Inflammatory macrophage (primary cell): ENCODE measurements at places on chromosomes 1 and 21.
A peak's percentile ranks its signal among the peaks of the same experiment; 100 is the strongest.

DNA sequence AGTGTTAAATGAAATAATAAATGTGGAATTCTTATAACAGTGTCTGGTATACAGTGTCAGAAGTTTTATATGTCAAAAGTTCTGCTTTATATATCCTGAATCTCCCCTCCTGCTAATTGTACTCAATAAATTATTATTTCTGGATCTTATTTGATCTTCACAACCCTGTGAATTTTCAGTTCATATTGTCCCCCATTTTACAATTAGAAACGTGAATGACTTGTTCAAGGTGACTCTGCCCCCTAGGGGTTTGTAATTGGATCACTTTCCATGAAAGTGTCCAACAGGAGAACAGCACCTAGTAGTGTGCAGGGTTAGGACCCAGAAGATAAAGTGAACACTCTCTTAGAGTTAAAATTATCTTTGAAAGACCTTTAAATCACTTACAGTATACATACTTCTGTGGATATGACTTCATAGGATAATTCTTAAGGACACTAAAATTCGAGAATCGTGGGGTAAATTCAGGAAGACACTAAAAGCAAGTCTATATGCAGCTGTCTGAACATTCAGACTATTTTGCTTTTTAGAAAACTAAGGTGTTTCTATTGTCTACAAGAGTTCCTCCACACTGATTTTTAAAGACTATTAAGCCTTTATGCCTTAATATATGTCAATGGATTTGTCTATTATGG, 4.5 kb upstream of the DDR2 start:
- peak; percentile 8 for DNase-seq

GRCh38 chr1:196142111-196142640, 466.1 kb downstream of the KCNT2 start:
- DNase-seq = no peak

- peak; percentile 61 for DNase-seq
Observed at GRCh38 chr1:207049974-207050391, 1.0 kb downstream of the YOD1 start.

DNA sequence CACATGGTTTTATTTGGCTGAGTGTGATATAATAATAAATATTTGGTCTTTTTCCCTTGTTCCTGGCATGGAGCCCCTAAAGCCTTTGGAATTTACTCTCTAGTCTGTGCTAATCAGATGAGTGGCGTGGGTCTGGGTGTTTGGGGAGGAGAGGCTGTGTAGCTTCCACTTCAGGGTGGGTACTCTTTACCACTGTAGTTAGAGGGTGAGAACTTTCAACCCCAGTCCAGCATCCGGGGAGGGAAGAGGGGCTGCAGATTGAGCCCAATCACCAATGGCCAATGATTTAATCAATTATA, 20.0 kb downstream of the USP25 start:
- no peak for DNase-seq

- no peak for DNase-seq
Observed at GRCh38 chr1:27026621-27027574, 14.2 kb upstream of the TENT5B start.

DNA sequence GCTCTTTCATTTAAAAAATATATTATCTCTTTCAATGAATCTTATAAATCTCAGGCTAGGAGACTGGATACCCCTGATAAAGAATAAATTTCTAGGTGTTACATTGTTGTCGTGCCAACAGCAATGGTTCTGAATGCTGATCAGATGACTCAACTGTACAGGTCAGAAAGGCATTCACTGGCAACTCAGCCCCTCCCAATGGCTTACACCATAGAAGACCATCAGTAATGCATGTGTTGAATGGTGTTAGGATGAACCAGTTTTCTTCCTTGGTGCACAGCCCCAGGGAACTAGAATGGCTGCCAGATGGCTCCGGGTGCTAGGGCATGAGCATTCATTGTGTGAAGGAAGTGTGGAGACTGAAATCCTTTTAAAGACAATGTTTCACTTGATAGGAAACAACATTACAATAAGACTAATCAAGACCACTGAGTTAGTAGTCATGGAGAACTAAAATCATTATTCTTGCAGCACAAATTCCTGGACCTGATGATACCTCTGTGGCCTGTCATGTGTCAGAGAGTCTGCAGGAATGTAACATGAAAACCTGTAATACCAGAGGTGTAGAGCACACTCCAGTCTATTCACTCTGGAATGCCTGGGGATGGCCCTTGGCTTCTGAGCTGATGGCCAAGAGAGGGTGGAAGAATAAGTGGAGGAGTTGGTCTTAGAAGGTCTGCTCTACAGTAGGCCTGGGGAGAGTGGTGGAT, 187.7 kb upstream of the LMO4 start:
- no peak for DNase-seq
